ENCODE measurements at places on chromosomes 16 and 17.

DNA sequence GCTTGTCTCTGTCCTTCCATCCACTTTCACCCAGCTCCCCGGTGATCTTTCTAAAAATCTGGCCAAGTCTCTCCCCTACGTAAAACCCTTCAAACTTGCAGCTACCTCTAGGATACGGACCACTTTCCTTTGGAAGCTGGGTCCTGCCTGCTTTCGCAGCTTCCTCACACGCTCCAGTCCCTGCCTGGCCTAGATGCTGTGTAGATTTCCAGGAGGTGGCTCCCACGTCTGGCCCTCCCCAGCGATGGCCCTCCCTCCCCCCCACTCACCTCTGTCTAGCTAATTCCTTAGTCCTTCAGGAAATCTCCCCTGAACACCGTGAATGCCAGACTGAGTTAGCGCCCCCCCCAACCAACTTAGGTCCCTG lies 579 bp upstream of the LRRC59 start:
- DNase-seq = no peak

GRCh38 chr16:6966925-6967324 lies 365.7 kb upstream of the RBFOX1 start:
- no peak for DNase-seq

DNA sequence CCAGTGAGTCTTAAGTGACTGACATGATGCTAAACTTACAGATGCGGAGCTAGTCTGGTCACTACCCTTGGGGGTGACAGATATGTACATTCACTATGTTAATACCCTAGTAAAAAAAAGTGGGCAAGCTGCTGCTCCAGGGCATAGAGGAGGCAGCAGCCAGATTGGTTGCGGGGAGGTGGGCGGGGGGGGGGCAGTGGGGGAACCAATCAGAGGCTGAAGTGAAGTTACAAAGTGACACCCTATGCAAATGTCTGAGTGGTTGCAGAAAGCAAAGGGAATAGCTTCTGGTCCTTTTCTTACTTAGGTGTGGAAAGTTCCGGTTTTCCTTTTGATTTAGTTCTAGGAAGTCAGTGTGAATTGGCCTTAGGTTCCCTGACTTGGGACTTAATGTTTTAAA lies 12.1 kb downstream of the NDEL1 start:
- no peak for DNase-seq

DNA sequence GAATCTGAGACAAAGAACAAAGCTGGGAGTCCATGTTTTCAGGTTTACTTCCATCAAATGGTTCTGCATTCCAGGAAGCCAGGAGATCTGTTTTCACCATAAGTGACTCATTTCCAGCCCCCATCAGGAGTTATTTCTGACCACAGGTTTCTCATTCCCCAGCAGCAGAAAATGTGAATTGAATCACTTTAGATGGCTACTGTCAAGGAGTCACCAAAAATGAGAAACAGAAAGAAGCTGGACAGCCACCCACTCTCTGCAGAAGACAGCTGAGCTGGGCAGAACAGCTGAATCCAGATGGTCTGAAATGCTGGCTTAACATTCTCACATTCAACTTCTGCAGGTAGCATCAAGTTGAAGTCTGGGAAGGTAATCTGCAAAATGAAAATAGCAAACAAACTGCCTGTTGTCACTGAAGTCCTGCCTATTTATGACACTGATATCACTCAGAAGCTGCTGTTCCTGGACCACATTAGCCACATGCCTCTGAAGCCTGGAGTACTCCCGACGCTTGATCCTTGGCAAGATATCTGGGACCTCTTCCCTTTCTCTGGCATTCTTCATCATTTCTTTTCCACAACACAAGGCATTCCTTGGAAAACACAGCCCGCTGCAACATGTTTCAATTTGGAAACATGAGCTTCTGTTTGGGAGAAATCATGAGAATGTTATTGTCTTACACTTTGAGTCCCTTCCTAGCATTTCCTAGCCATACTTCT lies 15.3 kb downstream of the CCL11 start:
- DNase-seq = no peak

DNA sequence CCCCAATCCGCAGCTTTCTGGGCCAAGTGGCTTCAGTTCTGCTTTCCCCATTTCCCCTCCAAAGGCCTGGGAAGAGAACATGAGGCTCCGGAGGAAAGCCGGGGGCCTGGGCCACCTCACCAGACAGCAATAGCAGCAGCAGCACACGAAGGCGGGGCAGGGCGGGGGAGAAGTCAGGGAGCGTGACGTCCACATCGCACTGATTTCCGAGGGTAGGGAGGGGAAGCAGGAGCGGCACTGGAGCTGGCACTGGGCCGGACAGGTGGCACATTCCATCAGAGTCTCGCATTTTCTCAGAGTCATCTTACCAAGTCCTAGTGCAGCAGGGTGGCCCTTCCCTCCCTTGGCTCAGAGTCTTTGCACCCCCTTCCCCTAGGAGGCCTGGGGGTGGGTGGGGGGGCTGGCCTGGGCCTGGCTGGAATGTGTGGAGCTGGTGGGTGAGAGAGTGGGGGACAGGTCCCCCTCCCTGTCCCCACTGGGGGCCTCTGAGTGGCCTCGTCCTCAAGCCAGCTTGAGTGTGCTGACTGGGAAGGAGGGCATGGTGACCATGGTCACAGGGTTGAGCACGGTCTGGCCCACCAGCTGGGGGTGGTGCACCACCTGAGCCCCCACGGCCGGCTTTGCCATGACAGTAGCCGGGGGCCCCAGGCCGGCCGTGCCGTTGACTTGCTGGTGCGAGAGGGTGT lies 14.3 kb downstream of the MNT start:
- no peak for DNase-seq

GRCh38 chr17:29331075-29331707 lies 37.2 kb upstream of the NUFIP2 start:
- no peak for DNase-seq
